Natural killer cell (primary cell): ENCODE measurements at places on chromosomes 3 and 15.

DNA sequence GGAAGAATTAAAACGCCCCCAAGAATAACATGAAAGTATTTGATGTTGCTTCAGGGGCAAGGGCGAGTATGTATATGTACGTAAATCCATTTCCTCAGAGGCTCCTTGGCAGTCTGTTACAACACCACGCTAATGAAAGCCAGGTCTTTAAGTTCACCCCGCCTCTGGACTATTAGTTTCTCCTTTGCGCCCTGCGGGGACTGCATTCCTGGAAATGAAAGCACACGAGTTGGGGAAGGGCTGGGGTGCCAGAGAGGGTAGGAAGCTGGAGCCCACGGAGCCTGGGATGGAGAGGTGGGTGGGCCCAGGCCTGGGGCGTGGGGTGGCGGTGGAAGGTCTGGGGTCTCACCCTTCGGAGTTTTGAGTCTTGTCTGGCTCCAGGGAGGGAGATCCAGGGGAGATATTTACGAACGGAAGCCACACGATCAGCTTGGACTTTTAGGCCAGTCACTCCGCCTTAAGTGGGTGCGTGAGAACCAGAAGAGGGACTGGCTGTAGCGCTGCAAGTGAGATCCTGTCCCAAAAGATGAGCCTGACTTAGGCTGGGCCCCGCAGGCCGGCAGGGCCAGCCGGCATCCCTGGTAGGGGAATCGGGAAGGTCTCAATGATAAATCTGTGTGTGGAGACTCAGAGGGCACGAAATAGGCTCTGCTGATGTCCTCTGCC is 1.6 kb upstream of the PLCL2 start:
- no peak for DNase-seq

DNA sequence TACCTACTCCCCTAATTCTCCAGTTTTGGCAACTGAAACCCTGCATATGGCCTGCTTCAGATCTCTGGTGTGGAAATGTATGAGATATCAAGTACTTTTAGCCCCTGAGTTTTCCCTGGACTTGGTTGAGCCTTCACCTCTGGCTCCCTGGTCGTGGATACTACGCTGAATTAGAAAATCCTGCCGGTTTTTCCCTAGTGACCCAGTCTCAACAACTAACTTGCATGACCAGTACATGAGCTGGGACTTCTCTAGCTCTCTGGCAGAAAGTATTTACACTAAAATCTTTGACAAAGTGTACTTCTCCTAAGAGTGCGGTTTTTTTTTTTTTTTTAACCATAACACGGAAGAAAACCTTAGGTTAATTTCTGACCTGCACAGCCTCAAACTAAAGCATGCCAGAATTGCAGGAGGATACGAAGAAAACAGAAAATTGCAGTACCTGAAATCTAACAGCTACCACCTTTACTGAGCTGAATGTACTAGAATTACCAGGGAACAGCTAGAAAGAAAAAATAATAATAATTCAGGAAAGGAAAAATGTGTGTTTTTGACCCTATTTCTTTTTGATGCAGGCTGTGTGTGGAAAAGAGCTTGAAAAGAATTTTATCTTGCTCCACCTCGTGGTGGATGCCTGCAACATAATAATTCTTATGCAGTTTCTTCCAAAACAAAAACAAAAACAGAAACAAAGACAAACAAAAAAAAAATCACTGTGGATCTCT is 165.6 kb downstream of the GMNC start:
- no peak for DNase-seq

DNA sequence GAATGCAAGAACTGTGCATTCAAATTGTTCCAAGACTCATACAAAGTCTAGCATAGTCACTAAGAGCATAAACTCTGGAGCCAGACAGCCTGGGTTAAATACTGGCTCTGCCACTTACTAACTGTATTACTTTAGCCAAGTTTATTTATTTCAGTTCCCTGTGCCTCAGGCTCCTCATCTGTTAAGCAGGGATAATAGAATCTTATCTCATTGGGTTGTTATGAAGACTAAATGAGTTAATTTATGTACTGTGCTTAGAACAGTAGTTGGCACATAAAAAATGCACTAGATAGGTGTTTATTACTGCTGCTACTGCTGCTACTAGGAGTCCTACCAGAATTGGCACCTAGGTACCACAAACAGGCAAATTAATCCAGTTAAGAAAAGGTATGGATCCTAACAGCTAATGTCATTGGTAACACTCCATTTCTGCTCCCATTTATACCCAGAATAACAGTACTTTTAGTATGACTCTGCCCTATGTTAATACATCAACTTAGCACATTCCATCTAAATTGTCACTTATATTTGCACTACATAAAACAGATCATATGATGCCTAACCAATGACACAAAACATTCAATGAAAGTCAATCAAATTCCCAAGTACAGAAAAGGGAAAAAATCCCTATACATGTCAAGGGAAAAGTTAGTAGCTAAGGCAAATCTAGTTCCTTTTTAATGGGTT is 45.7 kb downstream of the GSK3B start:
- DNase-seq, result no peak

DNA sequence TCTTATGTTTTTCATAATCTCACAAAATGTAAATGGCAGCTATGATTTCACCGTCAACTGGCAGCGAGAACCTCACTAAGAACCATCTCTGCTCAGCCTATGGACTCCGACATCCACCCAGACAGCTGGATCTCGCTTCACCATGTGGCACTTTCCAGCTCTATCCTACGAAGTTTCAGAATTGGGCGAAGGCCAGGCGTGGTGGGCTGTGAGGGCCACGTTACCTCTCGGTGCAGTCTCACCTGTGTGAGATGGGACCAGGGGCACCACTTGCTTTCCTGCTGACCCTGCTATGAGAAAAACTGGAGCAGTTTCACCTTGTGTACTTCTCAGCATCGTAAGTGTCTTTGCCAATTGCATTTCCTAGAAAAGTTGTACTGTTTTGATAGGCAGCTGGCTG is 32.3 kb downstream of the CHDH start:
- no peak for DNase-seq

- DNase-seq, result no peak
These were observed 10.6 kb upstream of the POU1F1 start for GRCh38 chr3:87287011-87287410.

DNA sequence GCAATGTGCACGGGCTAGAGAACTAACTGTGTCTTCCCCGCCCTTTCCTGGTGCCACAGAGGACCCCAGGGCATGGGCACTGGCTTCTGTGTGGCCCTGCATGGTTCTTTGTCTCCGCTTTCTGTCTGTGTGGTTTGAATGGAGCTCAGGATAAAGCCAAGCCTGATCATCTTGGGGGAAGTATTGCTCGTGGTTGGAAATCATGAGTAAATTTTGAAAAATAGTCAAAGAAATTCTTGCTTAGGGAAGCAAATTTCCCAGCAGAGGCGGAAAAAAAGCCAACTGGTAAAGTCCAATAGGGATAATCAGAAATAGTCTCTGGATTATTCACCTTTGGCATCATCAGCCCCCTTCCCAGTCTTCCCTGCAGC is 55.4 kb downstream of the MAGEF1 start:
- DNase-seq, result no peak

GRCh38 chr3:65749066-65749465 is 289.7 kb downstream of the MAGI1 start:
- no peak for DNase-seq

- DNase-seq, result no peak
These were observed 154.2 kb upstream of the SMAD3 start for GRCh38 chr15:66911131-66911700.
